ENCODE measurements at places on chromosomes 5 and 9. TPM values are rescaled to one million over a fixed set of nuclear protein-coding genes. Genes with fewer than 3 reads are reported as not detected.

The PCDHA4 gene
- 0.23 TPM for total RNA-seq

The ANKRD31 gene
- 0.08 TPM for total RNA-seq

The FOXD4L5 gene
- 0.08 TPM for total RNA-seq

The SPINK1 gene
- total RNA-seq = 0.68 TPM

The ZNF462 gene
- total RNA-seq = 15.3 TPM

The INSL6 gene
- not detected for total RNA-seq

The NME5 gene
- total RNA-seq = 2.1 TPM

The AIF1L gene
- 1.3 TPM for total RNA-seq

Measured in smooth muscle cell of the coronary artery (primary cell).